Fibroblast of lung (primary cell): ENCODE measurements at places on chromosomes 3 and 15. TPM values are rescaled to one million over a fixed set of nuclear protein-coding genes. Genes with fewer than 3 reads are reported as not detected.

- peaks cover 43% of the 10 kb centered on the region for H3K36me3 ChIP-seq
- no peak for DNase-seq
- H3K4me3 ChIP-seq = no peak overlapping the region
- no peaks in the 10 kb centered on the region for H3K27me3 ChIP-seq
Measured at GRCh38 chr3:52402101-52402521, 42.8 kb downstream of the SEMA3G start.

- H3K27me3 ChIP-seq = no peaks in the 10 kb centered on the region
- H3K36me3 ChIP-seq = no peaks in the 10 kb centered on the region
- peak; percentile 90 for DNase-seq
- no peak overlapping the region for H3K4me3 ChIP-seq
Measured at GRCh38 chr3:100216713-100217112, 44.1 kb upstream of the TBC1D23 start.

DNA sequence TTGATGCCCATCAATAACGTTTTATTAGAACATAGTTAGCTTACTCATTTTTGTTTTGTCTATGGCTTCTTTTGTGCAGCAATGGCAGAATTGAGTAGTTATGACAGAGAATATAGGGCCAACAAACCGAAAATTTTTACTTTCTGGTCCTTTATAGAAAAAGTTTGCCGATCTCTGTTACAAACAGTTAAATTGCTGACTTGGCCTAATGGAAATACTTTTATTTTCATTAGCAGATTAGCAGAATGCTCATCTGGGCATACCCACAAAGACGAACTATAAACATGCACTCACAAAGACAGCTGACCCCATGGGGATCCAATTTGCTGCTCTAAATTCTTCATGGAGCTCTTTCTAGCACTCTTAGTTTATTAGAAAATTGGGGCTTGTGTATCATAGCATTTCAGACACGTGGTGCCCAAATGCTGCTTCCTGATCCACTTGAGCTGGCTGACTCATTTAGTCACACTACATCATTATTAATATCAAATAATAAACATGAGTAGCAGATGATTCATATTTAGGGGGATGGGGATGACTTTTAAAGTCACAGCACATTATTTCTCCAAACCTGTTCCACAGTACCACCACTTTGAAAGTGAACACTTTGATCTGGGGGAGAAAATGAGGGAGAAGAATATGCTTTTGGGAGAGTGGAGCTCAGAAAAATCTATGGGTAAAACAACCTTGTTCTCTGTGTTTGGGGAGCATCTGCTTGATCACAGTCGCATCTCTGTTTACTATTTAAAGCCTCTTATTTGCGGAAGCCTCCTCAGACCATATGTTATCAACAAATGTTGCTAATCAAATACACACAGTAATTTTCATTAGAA is 228.1 kb upstream of the FEZF2 start:
- H3K27me3 ChIP-seq = no peaks in the 10 kb centered on the region
- peak overlapping the region; percentile 85 for H3K27ac ChIP-seq
- no peaks in the 10 kb centered on the region for H3K36me3 ChIP-seq

DNA sequence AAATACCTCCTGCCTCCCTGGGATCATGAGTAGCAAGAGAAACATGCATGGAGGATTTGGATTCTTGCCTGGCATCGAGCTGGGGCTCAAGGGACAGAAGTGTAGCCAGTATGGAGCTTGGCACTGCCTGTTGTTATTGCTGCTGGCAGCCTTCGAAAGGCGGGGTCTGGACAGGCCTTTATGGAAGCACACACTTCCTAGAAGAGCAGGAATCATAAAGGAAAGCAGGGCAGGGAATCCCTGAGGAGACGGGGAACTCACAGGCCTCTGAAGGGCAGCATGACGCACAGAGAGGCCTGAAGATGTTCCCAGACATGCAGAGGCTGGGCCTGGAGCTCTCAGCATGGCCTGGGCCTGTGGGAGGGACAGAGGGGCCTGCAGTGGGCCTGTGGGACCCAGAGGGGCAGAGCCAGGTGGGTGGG is 18.6 kb upstream of the SLC41A3 start:
- DNase-seq = peak; percentile 51
- no peak overlapping the region for H3K27ac ChIP-seq
- no peak overlapping the region for H3K4me3 ChIP-seq
- no peaks in the 10 kb centered on the region for H3K36me3 ChIP-seq
- no peaks in the 10 kb centered on the region for H3K4me1 ChIP-seq

DNA sequence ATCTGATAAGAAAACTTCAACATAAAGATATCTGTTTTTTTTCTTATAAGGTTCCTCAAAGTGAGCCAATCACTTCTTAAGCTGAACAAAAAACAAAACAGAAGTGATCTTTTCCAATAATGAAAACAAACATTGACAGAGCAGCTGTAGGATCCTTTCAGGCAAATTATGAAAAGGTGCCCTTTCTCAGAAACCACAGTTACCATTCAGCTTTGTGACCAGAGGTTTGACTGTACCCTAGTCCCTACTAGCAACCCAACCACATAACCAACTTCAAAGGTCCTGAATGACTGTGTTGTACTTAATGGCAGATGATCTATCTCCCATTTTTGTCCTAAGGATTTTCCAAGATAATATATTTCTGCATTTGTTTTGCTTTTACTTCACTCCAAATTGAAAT is 39.4 kb upstream of the CCR2 start:
- H3K27ac ChIP-seq = no peak overlapping the region
- no peaks in the 10 kb centered on the region for H3K27me3 ChIP-seq
- H3K4me3 ChIP-seq = no peak overlapping the region
- H3K36me3 ChIP-seq = no peaks in the 10 kb centered on the region

DNA sequence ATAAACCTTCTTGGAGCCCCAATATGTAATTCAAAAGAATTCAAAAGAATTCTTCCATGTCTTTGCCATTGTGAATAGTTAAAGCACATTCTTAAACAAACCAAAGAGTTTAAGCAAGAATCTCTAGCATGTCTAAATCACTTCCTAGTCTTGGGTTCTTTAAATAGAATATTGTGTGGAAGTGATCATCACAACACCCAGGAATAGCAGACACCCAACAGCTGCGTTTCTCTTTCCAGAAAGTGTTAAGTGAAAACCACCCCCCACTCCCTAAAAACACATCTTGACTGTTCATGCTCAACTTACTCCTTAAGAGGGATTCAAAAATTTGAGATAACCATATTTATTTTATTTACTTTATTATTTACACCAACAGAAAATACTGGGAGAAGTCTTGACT is 24.1 kb upstream of the CAPN7 start:
- no peak overlapping the region for H3K27ac ChIP-seq
- DNase-seq = no peak
- no peaks in the 10 kb centered on the region for H3K4me1 ChIP-seq
- no peaks in the 10 kb centered on the region for H3K27me3 ChIP-seq
- no peaks in the 10 kb centered on the region for H3K36me3 ChIP-seq

DNA sequence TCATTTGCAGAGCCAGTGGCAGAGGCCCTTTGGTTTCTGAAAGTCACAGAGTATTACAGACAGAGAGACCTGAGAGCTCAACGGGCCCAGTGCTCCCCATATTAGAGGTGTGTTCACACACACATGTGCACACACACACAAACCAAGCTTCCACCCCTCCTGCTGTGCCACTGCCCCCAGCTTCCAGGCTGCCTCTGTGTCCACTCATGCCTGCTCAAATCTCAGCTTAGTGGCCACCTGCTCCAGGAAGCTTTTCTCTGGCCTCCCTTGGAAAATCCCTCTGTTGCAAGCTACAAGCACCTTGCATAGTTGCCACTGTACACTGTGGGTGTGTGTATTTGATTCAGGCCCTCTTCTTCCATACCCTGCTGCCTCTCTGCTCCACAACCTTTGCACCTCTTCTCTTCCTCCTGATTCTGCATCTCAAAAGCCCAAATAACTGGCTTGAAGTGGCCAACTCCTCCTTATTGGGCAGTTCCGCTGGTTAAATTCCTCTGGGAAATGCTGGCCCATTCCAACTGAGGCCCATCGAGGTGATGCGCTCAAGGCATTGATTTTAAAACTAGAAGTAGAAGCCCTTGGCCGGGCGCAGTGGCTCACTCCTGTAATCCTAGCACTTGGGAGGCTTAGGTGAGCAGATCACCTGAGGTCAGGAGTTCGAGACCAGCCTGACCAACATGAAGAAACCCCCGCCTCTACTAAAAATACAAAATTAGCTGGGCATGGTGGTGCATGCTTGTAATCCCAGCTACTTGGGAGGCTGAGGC is 23.0 kb downstream of the MESD start:
- H3K27me3 ChIP-seq = no peaks in the 10 kb centered on the region
- no peak overlapping the region for H3K27ac ChIP-seq
- H3K4me3 ChIP-seq = no peak overlapping the region
- peaks cover 3% of the 10 kb centered on the region for H3K4me1 ChIP-seq

DNA sequence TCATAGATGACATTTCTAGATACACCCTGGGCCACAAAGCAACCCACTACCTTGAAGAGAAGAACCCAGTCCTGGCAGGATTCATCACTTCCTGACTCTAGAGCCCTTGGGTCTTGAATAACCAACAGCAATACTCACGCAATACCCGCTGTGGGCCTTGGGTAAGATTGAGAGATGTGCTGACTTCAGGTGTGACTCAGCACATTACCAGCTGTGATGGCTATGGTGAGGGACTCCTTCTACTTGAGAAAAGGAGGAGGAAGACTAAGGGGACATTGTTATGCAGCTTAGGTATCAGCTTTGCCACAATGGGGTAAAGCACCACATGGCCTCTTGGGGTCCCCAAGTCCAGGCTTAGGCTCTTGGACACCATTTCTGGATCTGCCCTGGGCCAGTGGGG is 14.9 kb downstream of the C3orf33 start:
- no peak overlapping the region for H3K4me3 ChIP-seq
- no peaks in the 10 kb centered on the region for H3K4me1 ChIP-seq
- peak; percentile 23 for DNase-seq
- H3K27me3 ChIP-seq = no peaks in the 10 kb centered on the region

GRCh38 chr3:114651555-114651954 is 357.7 kb downstream of the TIGIT start:
- H3K4me3 ChIP-seq = no peak overlapping the region
- no peaks in the 10 kb centered on the region for H3K27me3 ChIP-seq
- DNase-seq = no peak
- no peaks in the 10 kb centered on the region for H3K36me3 ChIP-seq
- no peak overlapping the region for H3K27ac ChIP-seq

- H3K27ac ChIP-seq = no peak overlapping the region
- H3K27me3 ChIP-seq = no peaks in the 10 kb centered on the region
- H3K36me3 ChIP-seq = no peaks in the 10 kb centered on the region
- no peak for DNase-seq
- no peaks in the 10 kb centered on the region for H3K4me1 ChIP-seq
Measured at GRCh38 chr3:100665230-100665629, 44.1 kb upstream of the TFG start.

DNA sequence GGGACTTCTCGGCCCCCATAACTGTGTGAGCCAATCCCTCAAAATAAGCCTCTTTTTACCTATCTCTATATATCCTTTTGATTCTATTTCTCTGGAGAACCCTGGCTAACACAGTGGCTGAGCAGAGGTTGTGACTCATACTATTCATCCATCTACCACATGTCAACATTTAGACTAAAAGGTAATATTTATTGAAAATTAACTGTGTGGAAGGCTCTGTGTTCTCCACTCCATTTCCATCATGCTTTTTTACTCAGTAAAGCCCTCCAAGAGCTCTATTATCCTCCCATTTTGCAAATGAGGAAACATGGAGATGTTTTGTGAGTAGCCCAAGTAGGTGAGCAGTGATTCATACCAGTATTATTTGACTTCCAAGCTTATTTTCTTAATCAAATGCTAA is 217.9 kb upstream of the DCBLD2 start:
- peak; percentile 62 for DNase-seq
- no peak overlapping the region for H3K4me3 ChIP-seq
- H3K27ac ChIP-seq = no peak overlapping the region
- no peaks in the 10 kb centered on the region for H3K27me3 ChIP-seq
- peaks cover 4% of the 10 kb centered on the region for H3K4me1 ChIP-seq

DNA sequence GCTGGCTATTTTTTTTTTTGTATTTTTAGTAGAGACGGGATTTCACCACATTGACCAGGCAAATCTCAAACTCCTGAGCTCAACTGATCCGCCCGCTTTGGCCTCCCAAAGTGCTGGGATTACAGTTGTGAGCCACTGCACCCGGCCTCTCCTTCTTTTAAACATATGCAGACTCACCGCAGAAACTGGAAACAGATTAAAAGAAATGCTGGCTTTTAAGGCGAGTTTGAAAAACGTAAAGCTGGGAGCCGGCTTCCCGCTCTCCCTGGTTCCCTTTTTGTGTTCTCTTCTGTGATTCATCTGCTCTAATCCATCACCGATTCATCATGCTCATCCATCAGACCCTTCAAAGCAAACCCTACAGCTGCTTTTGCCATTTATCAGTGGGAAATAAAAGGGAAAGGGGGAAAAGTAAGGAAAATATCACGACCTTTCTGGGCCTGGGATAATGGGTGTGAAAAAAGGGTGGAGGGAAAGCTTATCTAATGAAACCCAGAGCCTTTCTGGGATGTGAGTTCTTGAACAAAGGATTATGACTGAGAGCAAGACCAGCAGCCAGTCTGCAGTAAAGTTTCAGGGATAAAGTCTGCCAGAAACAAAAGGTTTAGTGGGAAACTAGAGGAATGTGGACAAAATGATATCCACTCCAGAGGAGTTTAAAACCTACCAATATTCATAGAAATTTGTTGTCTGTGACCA is 92.3 kb upstream of the LRIG1 start:
- H3K36me3 ChIP-seq = no peaks in the 10 kb centered on the region
- H3K4me1 ChIP-seq = peaks cover 14% of the 10 kb centered on the region
- H3K27ac ChIP-seq = no peak overlapping the region
- no peak overlapping the region for H3K4me3 ChIP-seq
- DNase-seq = peak; percentile 87

POTEB gene
- not detected in 2 replicates for total RNA-seq

DNA sequence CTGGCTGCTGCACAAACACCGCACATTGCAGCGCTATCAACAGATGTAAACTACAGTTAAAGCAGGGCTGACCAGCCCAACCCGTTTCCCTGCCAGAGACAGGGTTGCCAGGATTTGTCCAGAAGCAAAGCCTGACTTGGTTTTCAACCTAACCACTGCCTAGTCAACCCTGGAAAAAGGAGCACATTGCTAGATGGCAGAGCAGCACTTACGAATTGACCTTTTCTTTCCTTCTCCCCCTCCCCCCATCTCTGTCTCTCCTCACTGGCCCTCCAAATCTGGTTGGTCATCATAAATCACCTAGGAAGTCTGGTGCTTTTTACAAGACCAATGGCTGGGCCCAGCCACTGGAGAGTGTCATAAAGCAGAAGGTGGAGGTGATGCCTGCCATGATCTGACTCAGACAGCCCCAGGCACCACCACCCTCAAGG is 51.3 kb downstream of the ABCC5 start:
- no peaks in the 10 kb centered on the region for H3K4me1 ChIP-seq
- no peak for DNase-seq
- H3K27ac ChIP-seq = no peak overlapping the region
- no peaks in the 10 kb centered on the region for H3K27me3 ChIP-seq
- H3K4me3 ChIP-seq = no peak overlapping the region

UACA gene
- total RNA-seq = 107 and 187 TPM in 2 replicates
